GM13977 (cell line): ENCODE measurements at places on chromosomes 7 and 10.

DNA sequence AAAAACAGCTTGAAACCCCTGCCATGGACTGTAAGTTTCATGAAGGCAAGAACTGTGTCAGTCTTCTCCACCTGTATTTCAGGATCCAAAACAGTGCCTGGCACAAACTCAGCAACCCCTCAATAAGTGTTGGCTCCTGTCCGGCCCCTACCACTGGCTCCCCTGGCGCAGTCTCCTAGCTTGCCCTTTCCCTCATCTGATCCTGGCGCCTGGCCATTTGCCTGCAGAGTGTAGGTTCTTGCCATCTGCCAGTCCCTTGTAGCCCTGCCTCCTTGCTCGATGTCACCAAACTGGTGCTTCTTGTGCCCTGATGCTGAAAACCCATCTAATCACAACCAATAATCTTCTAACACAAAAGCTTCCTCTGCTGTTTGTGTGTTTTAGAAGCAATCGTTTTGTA, 60.4 kb downstream of the LGI1 start:
- DNase-seq: no peak

DNA sequence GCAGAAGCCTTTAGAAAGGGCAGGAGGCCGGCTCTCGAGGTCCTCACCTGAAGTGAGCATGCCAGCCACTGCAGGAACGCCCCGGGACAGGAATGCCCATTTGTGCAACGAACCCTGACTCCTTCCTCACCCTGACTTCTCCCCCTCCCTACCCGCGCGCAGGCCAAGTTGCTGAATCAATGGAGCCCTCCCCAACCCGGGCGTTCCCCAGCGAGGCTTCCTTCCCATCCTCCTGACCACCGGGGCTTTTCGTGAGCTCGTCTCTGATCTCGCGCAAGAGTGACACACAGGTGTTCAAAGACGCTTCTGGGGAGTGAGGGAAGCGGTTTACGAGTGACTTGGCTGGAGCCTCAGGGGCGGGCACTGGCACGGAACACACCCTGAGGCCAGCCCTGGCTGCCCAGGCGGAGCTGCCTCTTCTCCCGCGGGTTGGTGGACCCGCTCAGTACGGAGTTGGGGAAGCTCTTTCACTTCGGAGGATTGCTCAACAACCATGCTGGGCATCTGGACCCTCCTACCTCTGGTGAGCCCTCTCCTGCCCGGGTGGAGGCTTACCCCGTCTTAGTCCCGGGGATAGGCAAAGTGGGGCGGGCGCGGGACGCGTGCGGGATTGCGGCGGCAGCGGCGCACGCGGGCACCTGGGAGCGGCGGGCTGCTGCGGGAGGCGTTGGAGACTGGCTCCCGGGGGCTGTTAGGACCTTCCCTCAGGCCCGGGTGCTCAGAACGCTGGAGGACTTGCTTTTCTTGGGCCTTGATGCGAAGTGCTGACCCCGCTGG, at the start of gene FAS:
FAS (plus strand) TSS at position 415 of the 777 bp plus-strand sequence; CDS start at position 494, 79 bp downstream.
- peak; percentile 83 for DNase-seq

GRCh38 chr10:69716711-69717560, 84.8 kb upstream of the COL13A1 start:
- peak; percentile 71 for DNase-seq

DNA sequence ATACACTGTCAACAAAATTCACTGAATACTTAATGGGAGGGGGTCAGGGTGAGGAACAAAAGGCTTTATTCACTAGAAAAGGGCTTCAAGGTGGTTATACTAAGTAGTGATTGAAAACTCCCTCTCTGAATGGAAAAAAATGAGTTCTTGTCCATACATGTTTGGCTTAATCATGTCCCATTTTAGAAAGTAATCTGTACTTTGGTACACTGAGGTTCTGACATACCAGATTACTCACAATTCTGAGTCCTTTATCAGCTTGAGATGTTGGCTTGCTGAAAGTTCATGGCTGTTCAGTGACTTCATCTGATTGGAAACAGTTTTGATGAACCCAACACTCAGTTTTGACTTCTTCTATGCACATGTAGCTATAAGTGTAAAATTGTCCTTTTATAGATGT, 12.8 kb upstream of the NOBOX start:
- no peak for DNase-seq

DNA sequence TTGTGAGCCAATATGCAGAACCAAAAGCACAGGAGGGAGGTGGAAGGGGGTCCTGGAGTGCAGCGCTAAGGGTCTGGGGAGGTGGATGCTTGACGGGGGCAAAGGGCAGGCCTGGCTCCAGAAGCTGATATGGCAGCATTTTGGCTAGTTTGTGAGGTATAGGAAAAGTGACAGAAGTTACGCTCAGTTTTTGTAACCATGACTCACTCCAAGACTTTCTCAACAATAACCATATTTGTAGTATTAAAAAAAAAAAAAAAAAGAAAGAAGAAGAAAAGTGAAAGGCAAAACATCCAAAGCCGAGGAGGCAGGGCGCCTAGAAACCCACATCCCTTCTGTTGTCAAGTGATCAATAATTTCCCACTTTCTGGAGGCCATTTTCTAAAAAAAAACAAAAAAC, 92.3 kb downstream of the RNF216 start:
- no peak for DNase-seq

DNA sequence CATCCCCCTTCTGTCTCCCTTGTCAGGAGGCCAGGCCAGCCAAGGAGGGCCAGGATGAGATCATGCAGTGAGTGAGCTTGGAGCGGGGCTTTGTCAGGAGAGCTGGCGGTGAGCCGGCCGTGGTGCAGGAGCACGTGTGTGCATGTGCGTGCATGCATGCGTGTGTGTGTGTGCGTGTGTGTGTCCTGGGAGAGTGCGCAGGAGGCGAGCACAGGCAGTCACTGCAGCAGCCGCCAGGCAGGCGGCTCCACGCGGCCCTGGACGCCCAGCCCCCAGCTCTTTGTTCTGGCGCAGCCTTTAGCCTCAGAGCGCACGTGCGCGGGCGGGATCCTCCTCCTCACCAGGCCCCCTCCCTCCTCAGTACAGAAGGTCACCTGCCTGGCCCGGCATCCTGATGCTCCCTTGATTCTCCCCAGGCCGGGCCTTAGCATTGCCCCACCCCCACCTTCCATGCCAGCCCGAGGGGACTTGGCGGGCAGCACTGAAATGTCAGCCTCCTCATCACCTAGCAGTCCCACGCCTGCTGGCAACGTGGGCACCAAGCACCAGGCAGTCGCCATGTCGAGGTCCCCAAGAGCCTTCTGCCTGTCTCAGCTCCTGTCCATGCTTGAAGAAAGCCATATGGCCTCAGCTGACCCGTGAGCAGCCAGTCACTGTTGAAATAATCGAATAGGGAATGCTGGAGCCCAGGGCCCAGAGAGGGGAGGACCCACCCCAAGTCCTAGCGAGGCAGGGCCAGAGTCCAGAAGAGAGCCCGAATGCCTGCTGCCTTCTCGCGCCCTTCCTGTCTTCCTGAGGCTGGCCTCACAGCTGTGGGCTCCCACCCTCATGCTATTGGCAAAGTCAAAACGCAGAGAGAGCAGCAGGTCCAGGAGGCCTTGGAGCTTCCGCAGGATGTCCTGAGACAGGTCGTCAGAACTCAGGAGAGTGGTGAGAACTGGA, 125.9 kb upstream of the PPIF start:
- DNase-seq: no peak

GRCh38 chr7:50824882-50825281, 42.2 kb upstream of the GRB10 start:
- DNase-seq: no peak

DNA sequence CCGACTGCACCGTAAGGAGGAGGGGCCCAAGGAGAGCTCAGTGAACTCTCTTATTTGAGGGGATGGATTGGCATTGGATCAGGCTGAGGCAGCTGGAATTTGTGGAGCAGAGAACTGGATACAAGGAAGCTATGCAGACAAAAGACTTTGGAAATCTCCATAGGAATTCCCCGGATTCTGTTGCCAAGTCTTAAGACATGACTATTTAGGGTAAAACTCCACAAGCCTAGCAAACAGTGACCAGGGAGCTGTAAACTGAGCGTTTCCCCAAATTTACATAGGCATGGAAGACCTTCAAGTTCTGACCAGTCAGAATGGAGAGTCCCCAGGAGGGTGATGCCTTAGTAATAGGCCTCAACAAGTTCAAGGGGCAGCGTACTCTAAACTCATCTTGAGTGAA, 82.5 kb upstream of the PCBD1 start:
- no peak for DNase-seq

GRCh38 chr10:49285232-49285631, 13.7 kb upstream of the C10orf71 start:
- no peak for DNase-seq

DNA sequence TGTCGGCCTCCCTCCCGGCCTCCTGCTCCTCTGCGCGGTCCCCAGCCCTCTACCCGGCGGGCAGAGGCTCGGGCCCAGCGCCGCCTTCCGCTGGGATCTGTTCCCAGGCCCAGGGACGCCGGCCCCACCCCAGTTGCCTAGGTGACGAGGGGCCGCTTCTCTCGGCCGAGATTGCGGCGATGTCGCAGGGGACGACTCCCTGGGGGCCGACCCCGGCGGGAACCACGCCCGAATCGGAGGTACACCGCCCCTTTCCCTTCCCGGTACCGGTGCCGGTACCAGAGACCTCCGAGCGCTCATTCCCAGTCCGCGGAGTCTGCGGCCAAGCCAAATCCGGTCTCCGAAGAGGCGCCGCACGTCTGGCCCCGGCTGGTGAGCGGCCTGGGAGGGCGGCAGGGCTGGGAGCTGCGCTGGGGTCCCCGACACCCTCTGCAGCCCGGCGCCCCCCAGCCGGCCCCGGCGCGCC, at the start of gene CABCOCO1:
CABCOCO1 (plus strand) TSS at position 136 of the 466 bp plus-strand sequence; CDS start at position 180, 44 bp downstream.
- no peak for DNase-seq

GRCh38 chr7:30649717-30650420, 32.4 kb downstream of the CRHR2 start:
- no peak for DNase-seq

- DNase-seq: peak; percentile 34
Measured at GRCh38 chr7:141675436-141676215, 26.3 kb downstream of the DENND11 start.

- no peak for DNase-seq
Measured at GRCh38 chr7:34762764-34763163, 104.7 kb downstream of the NPSR1 start.

DNA sequence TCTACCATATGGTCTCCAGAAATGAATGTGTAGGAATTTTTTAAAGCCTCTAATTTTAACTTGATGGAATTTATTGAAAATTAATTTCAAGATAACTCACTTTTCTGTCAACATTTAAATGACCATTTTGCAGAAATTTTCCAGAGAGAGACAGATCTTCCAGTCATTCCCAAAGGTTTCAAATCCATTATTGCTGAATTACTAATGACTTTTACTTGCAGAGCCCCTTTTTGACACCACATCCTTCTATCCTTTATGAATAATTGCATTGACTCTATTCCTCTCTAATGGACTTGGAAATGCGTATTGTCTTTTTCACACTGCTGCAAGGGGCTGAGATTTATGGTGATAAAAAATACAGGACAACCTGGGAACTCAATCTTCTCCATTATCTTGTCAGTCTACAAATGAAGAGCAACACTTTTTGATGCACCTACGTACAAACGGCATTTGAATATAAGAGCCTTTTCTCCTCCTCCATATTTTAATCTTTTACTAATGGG, 42.7 kb downstream of the CUBN start:
- DNase-seq: no peak

DNA sequence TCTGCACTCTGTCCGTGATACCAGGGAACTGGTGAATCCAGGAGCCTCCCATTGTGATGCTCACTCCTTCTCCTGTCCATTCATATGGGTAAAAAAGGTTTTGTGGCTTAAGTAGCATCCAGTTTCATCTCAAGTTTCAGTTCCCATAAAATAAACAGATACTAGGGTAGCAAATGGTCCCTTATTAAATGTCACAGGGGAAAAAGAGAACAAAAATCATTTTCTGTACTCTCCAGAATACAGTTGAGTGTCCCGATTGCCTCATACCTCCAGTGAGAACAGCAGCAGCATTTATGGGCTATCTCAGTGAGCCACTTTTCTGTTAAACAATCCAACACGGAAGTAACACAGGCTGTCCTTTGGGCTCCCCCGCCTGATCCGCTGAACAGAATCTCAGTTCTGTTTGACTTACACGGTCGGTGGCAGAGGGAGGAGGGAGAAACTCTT, 179.6 kb downstream of the CELF2 start:
- peak; percentile 45 for DNase-seq

GRCh38 chr7:22584179-22584578, 84.2 kb upstream of the STEAP1B start:
- peak; percentile 35 for DNase-seq

GRCh38 chr7:42241424-42241823, 4.4 kb upstream of the GLI3 start:
- DNase-seq: no peak

DNA sequence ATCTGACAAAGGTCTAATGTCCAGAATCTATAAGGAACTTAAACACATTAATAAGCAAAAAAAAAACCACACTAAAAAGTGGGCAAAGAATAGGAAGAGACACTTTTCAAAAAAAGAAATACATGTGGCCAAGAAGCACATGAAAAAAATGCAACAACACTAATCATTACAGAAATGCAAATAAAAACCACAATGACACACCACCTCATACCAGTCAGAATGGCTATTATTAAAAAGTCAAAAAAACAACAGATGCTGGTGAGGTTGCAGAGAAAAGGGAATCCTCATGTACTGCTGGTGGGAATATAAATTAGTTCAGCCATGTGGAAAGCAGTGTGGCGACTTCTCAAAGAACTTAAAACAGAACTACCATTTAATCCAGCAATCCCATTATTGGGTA, 119.0 kb downstream of the LMBR1 start:
- no peak for DNase-seq

DNA sequence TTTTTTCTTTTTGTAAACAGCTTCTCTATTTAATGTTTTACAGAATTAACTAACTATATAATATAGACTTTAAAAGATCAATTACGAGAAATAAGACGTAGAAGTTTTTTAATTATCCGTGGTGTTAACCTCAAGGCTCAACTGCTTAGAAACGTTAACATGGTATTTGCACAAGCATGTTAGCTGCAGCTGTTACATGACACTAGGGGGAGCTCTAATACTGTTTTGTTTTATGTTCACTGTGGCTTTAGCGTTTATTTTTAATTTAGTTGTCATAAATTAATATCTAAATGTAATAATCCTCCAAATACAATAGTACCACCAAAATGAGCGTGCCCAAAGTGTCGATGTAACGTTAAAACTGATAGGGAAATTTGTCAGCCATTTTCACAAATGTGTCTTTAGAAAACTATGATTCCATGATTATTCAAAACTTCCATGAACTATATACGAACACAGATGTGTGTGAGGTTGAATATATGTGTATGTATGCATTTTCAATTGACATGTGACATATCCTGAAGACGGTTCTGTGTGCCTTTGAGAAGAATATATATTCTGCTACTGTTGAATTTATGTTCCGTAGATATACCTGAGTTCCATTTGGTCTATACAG, 828.8 kb upstream of the MBL2 start:
- DNase-seq: peak; percentile 17
